ENCODE measurements at places on chromosomes 13 and 19. TPM values are rescaled to one million over a fixed set of nuclear protein-coding genes. Genes with fewer than 3 reads are reported as not detected.

GRCh38 chr19:2270157-2270422 is 11.9 kb downstream of the PEAK3 start:
- DNase-seq: peak; percentile 23

GRCh38 chr13:34617473-34618083 is 324.5 kb upstream of the NBEA start:
- no peak for DNase-seq

GRCh38 chr19:15769586-15769985 is 17.9 kb upstream of the OR10H5 start:
- DNase-seq: no peak

DNA sequence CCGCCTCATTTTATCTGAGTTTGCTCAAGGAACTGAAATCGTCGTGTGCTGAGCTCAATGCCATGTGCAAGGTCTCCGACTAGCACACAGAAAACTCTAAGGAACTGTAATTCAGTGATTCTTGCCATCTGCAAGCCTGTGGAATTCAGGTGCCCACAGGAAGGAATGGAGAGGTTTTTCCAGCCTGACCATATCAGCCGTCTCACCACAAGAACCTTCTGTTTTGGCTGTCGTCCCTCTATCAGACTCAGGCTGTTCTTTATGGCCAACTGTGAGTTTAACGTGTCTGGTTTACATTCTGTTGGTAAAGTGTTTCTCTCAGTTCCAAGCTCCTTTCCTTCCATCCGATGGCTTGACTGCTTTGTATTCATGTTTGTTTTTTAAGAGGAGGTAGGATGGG is 293.5 kb downstream of the SPRY2 start:
- DNase-seq: no peak

DNA sequence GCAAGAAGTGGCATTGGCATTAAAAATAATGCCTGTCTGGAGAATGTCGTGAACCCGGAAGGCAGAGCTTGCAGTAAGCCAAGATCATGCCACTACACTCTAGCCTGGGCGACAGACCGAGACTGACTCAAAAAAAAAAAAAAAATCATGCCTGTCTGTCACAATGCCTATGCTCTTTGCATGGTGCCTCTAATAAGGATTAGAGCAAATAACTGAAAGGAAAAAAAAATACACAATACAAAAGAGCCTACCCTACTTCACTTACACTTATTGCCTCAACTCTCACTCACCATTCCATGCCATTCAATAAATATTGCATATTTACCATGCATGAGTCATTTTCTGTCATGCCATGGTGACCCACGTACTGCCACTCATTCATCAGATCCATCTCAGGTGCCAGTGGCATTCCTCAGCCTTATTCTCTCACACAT is 49.1 kb downstream of the TBC1D4 start:
- no peak for DNase-seq

The C19orf38 gene
- total RNA-seq: not detected

DNA sequence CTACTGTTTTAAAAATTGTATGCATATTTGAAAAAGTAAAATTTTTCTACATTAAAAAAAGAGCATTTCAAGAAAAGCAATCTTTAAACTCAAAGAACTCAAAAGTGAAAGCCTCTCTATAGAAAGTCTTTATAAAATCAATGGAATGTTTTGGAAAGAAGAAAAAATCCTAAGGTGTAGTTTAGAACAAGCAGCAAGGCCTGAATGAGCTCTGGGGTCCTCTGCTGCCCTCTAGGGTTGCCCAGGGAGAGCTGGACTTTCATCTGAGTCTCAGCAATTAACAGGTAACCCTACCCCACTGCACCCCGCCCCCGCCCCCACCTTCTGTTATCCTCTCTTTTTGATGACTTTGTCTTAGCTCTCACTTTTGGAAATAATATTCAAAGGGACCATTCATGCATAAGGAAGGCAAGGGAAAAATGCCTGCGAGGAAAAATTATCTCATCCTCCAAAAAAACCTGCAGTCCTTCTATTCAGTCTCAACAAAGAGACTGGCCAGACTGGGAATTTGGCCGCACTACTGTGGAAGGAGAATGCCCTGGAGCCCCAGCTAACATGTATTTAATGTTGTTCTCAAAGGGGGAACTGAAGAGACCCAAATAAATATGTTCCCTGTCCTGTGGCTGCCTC is 24.1 kb downstream of the SLC25A30 start:
- peak; percentile 81 for DNase-seq

The PCDH17 gene
- 1.6 TPM for total RNA-seq

The MISP gene
- total RNA-seq: 0.05 TPM

The CEACAM3 gene
- total RNA-seq: not detected

The ZNF563 gene
- 2.2 TPM for total RNA-seq

GRCh38 chr13:72004784-72005374 is 137.9 kb upstream of the DACH1 start:
- DNase-seq: no peak

Measured in dermis blood vessel endothelial cell (primary cell).